ENCODE measurements at places on chromosomes 2 and 18.

GRCh38 chr18:71902482-71902881, 641.7 kb downstream of the CBLN2 start:
- no peak for DNase-seq

GRCh38 chr2:36667931-36668330, 28.6 kb upstream of the VIT start:
- DNase-seq = no peak

- DNase-seq = no peak
Observed at GRCh38 chr2:95048825-95049682, 23.5 kb downstream of the MAL start.

DNA sequence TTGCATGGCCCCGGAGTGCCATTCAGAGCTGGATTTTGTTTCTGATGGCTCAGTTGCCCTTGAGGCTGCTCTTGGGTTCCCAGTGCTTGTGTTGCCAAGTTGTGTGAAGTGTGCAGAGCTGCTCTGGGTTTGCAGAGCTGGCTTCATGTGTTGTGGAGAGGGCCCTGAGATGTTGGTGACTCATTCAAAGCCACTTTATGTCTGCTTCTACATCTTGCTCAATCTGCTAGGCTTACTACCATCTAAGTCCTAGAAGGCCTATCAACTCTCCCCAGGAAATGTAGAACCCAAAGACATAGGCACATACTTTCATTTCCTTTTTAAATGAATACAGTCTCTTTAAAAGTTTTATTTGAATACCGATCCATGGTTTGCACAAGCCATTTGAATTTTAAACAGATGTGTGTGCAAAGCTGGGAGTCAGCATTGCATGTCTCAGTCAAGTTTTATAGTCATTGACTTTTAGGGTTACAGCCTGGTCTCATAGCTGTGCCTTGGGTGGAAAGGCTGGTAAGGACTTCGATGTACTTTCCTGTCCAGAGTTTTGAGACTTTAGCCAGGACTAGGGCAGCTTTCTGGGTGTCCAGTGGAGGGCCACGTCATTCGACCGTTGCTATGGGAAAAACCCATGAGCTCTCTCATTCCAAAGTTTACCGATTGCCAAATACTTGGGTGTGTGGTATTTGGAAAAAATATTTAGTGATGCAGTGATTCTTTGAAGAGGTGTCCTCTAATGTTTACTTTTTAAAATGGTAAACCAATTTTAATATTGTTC, 105.0 kb downstream of the LTBP1 start:
- DNase-seq = no peak

DNA sequence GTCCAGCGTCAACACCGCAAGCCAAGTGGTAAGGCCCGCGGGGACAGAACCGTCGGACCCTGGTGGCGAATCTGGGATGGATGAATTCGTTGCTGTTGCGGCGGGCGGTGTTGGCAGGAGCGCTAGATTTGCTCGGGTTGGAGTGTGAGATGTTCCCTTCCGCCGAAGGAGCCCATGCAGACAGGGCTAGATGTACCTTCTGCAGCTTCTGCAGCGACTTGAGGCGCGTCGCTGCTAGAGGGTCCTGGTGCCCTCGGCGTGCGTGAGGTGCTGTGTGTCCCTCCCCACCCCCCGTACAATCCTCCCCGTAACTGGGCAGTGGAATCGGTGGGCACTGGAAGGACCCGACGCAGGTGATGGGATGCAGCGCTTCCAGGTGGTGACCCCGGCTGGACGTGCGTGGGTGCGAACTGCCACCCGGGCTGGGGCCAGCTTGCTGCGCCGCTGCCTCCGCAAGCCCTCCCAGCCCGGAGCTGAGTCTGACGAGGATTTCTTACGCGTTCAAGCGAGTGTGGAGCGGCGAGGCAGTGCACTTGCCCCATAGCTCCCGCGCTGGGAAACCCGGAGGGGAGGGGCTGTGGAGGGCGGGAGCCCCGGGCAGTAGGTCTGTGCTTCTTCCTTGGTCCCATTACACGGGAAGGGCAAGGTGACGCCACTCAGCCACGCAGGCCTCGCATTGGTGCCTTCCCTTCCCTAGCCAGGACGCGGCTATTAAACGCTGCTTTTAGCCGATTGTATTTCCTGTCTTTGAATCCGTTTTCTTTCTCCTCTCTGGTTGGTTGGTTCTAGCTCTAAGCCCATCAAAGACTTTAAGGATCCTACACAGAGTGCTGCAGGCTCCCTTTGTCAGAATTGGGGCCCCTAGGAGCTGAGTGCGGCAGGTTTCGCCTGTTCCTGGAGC, 34.2 kb downstream of the CHRNA1 start:
- DNase-seq = no peak

Measured in stimulated activated CD8-positive, alpha-beta memory T cell treated with anti-CD3 and anti-CD28 coated beads, Interleukin-4, amount 100 ng/mL, for 4 hours (primary cell).